CD4-positive, alpha-beta T cell treated with Interleukin-21 for 1 hour (primary cell): ENCODE measurements at places on chromosomes 6 and 20.

DNA sequence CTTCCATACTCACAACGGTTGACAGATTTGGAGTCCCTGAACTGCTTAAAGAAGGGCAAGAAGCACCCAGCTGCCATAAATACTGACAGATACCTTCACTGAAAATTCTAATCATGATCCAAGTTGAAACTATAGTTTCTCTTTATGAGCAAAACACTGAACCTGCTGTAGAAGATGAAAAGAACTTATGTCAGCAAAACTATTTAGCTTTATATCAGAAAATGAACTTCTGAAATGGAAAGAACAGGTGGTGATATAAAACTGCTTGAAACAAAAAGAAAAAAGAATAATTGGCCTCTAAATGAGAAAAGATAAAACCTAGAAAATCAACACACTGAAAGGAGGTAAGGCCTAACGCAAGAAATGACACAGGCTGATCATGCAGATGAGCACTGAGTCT, 72.4 kb downstream of the HACE1 start:
- DNase-seq: no peak

DNA sequence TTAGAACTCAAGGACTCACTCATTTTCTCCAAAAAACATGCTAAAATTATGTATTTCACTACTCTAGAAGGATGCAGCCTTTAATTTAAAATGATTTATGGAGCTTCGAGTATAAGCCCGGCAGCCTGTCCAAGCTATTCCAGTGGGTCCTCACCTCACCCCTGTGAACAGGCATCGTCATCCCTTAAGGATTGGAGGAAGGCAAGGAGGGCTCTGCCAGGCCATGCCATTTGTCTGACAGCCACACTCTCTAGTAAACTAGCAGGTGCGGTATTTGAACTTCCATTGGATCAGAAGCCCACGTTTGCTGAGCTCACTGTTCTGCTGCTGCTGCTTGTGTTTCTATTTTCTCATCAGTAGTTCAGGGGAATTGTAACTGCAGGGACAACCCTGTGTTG, 39.8 kb upstream of the NAA20 start:
- DNase-seq: no peak

GRCh38 chr20:45329497-45330319, 18.5 kb downstream of the SDC4 start:
- no peak for DNase-seq

- DNase-seq: no peak
These were observed 623.9 kb downstream of the KIF16B start for GRCh38 chr20:15949391-15949790.

- DNase-seq: no peak
These were observed 18.8 kb upstream of the FRMD1 start for GRCh38 chr6:168097621-168098430.

GRCh38 chr6:24501374-24501773, 6.6 kb downstream of the ALDH5A1 start:
- DNase-seq: no peak

DNA sequence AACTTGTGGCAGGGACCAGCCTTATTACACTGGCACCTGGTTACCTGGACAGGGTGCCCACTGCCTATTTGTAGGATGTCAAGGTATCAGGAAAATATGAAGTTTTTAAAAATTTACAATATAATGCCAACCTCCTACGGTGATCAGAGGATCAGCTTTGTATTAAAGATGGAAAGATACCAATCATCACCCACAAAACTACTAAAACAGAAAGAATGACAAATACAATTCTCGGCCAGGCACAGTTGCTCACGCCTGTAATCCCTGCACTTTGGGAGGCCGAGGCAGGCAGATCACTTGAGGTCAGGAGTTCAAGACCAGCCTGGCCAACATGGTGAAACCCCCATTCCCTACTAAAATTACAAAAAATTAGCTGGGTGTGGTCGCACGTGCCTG, 18.4 kb upstream of the PRND start:
- no peak for DNase-seq

- no peak for DNase-seq
These were observed 29.9 kb upstream of the AGPAT4 start for GRCh38 chr6:161303628-161304340.

DNA sequence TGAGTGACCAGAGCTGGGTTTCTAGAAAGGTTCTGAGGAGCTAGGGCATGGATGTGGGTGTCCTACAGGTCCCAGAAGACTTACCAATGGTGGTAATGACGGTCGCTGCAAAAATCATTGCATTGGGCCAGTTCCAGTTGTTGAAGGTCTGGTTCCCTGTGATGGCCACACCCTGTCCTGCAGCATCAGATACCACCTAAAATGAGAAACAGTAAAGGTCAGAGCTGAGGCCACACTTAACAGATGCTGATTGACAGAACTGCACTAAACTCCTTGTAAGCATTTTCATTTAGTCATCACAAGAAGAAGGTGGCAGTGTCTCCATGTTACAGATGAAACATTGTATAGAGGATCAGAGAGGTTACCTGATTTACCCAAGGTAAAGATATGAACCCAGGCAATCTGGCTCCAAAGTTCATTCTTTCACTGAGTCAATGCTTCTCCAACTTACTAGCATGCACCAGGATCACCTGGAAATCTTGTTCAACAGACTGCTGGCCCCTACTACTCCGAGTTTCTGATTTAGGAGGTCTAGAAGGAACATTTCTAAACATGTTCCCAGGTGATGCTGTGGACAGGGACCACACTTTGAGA, 33.4 kb downstream of the KCNK5 start:
- no peak for DNase-seq

DNA sequence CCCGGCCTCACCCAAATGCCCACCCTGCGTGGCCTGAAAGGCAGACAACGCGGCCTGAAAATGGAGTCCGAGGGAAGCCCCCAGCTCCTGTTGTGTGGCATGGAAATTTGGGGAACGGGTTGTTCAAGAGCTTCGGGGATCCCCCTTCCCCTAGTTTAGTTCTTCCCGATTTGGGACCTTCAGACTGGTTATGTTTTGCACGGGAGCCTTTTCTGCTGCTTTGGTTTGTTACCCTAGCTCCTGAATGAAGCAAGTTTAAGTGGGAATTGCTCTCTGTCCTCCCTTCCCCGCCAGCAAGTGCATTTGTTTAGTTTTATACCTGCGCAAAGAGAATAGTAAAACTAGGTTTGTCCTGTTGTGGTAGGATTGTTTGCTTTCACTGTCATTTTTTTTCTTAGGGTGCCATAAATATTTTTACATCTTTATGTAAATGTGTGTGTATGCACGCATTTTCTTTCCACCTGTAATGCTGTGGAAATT, 604 bp downstream of the SH3BGRL2 start:
- no peak for DNase-seq

DNA sequence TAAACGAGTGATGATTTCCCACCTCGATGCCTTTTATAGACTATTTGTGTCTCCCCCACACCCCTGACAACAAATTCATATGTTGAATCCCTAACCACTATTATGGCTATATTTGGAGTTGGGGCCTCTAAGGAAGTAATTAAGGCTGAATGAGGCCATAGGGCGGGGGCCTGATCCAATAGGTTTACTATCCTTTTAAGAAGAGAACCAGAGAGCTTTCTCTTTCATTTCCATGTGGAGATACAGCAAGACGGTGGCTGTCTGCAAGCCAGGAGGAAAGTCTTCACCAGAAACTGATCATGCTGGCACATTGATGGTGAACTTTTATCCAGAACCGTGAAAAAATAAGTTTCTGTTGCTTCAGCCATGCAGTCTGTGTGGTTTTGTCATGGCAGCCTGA, 38.9 kb upstream of the CLIC5 start:
- no peak for DNase-seq

GRCh38 chr6:130244728-130245127, 22.0 kb upstream of the SAMD3 start:
- no peak for DNase-seq

GRCh38 chr6:26087284-26088115, at the start of gene HFE:
HFE (plus strand) TSS chr6:26087429; CDS start chr6:26087441, 12 bp downstream.
- peak; percentile 45 for DNase-seq

DNA sequence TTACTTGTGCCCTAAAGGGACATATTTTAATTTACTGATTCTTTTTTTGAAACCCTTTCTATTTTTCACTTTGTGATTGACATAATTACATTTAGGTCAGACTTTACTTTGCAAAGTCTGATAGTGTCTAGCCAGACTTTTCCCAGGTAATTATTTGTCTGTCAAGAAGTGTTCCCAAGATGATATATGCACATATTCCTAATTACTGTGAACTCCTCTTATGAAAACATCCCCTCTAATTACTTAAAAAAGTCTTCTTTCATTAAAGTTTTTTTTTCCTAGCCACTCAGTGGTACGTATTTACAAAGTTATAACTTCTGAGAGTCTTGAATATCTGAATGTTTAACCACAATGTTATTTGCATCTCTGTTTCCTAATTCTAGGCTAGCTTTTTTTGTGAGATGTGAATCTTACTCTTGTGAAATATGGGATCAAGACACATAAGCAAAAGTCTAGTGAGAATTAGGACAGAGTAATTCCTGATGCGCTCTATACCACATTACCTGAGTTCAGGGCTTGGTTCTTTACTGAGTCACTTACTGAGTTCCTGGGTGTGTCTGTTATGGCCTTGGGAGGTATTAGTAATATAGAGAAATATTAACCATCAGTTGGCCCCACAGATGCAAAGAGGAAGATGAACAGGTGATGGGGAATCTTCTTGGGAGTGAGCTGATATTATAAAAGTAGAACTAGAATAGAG, 27.9 kb downstream of the FAM83B start:
- DNase-seq: no peak

GRCh38 chr6:15763837-15764236, 101.0 kb upstream of the DTNBP1 start:
- DNase-seq: no peak

DNA sequence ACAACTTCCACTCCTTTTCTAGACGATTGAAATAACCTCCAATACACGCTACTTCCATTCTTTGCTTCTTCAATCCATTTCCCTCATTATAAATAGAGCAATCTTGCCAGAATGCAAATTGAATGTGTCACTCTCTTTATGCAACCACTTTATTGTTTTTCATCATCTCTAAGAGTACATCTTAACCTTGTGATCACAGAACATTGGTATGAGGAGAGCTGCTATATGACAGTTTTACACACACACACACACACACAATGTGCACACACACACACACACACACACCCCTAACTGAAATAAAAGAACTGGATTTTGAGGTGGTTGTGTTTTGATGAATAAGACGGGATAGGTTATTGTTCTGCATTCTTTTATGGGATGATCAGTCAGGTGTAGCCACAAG, 187.0 kb downstream of the HDGFL1 start:
- no peak for DNase-seq

GRCh38 chr6:45606831-45607400, 229.2 kb upstream of the SUPT3H start:
- no peak for DNase-seq

DNA sequence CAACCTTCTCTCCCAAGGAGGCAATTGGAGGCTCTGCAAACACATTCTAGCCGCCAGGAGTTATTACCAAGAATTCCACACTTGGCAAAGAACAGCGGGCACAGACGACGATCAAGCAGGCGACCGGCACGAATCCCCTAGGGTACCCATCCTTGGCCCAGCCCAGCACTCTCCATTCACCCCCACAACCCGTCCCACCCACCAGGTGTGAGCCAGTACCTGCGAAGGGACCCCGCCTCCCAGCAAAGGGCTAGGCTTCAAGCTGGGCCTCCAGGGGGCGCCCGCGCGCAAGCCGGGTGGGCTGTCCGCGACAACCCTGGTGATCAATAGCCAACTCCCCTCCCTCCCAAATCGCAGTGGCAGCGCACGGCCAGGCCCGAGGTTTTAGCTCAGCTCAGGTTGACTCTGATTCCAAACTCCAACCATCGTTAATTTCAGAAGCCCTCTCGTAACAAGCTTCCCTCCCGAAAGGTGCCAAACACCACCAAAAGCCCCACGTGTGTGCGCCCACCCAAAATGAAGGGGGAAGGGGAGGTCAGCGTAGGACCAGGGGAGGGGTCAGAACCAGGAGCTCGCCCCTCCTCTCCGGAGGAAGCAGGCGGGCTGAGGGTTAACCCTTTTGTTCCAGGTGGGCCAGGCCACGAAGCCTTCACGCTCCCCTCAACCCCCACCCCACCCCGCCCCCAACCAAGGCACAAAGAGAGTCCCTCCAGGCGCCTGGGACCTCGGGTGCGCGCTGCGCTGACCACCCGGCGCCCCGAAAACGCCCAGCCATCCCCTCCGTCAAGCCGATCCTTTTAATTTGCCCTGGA, 2.1 kb downstream of the SALL4 start:
- peak; percentile 55 for DNase-seq

GRCh38 chr20:46901638-46902037, 7.0 kb downstream of the EYA2 start:
- no peak for DNase-seq

GRCh38 chr6:168027521-168027920, 30.1 kb downstream of the KIF25 start:
- no peak for DNase-seq

DNA sequence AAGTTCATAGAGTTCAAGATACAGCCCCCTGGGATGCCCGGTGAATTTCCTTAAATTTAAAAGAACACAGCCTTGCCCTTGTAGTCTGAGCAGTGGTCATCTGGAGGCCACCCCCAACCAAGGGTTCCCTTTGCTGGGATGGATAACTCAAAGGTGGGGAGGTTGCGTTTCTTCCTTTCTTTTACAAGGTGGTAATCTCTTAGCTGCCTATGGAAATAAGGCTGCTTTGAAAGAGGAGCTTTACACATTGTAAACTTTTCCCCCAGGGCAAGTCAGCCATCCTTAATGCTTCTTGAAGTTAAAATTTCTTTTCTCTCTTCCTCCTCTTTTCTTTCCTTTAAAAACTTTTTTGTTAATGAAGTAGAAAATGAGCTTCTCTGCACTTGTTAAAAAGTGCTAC, 71.2 kb upstream of the PRDM1 start:
- no peak for DNase-seq

DNA sequence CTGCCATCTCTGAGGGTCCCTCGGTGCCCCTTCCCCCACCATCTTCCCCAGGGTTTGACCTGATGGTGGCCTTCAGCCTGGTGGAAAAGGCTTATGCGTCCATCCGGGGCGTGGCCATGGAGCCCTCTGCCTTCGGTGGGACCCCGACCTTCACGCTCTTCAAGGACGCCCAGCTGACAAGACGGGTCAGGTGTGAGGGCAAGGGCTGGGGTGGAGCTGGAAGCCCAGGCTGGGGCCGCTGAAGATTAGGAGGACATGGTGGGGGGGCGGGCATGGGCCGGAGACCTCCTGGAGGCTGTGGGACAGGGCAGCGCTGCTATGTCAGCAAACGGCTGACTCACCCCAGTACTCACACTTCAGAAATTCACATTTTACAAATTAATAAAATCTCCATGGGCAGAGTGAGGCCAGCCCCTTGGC, 23.5 kb downstream of the COL20A1 start:
- DNase-seq: no peak
